Right lobe of liver (tissue), 6 donors: ENCODE measurements at places on chromosomes 2 and 18. TPM values are rescaled to one million over a fixed set of nuclear protein-coding genes. Genes with fewer than 3 reads are reported as not detected.
A peak's percentile ranks its signal among the peaks of the same experiment; 100 is the strongest.

DNA sequence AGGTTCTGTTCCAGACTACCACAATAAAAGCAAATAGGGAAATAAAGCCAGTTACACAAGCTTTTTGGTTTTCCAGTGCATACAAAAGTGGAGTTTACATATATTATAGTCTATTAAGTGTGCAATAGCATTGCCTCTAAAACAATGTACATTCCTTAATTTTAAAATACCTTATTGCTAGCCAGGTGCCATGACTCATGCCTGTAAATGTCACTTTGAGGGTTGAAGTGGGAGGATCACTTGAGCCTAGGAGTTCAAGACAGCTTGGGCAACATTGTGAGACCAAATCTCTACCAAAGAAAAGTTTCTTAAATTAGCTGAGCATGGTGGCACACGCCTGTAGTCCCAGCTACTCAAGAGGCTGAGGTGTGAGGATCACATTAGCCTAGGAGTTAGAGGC, 52.9 kb upstream of the IMP4 start:
- no peaks in the 10 kb centered on the region for H3K27me3 ChIP-seq
- no peaks in the 10 kb centered on the region for H3K36me3 ChIP-seq
- no peaks in the 10 kb centered on the region for H3K4me1 ChIP-seq
- no peak for DNase-seq

DNA sequence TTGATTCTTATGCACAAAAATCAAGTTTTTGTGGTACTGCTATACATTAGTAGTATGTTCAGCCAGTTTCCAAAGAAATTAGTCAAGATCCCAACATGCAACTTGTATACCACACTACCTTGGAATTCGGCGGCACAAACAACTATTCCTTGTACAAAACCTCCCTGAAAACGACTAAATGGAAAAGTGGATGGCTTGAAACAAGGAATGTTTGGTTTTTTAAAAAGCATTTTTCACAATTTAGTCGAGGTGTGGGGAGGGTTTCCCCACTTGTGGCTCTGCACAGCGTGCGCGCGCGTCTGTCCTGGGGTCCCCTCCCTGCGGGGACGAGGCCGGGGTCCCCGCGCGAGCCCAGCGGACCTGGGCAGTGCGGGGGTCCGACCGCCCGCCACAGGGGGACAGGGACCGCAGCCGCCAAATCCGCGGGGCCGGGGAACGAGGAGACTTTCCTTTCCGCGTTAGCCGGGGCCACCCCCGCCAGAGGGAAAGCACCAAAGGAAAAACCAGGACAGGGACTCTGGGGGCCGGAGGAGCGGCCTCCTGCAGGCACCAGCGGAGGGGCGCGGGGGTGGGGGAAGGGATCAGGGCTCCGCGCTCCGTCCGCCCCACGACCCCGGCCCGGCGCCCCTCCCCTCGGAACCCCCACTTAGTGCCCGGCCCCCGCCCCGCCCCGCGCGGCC, 534 bp upstream of the SOCS6 start:
- H3K4me3 ChIP-seq: peak overlapping the region; percentile 60
- no peaks in the 10 kb centered on the region for H3K36me3 ChIP-seq
- peak; percentile 59 for DNase-seq
- peak overlapping the region; percentile 94 for H3K27ac ChIP-seq

GRCh38 chr2:46086578-46087070, 210.6 kb upstream of the EPAS1 start:
- H3K4me1 ChIP-seq: peaks cover 3% of the 10 kb centered on the region
- no peak overlapping the region for H3K27ac ChIP-seq
- no peaks in the 10 kb centered on the region for H3K27me3 ChIP-seq
- no peaks in the 10 kb centered on the region for H3K36me3 ChIP-seq

- H3K4me1 ChIP-seq: peaks cover 27% of the 10 kb centered on the region
- no peak overlapping the region for H3K27ac ChIP-seq
- H3K4me3 ChIP-seq: no peak overlapping the region
- H3K36me3 ChIP-seq: no peaks in the 10 kb centered on the region
Measured at GRCh38 chr2:65061910-65062339, 5.7 kb downstream of the CEP68 start.

The RBM45 gene
- 5.6 TPM for total RNA-seq

The SCYGR6 gene
- not detected for total RNA-seq

DNA sequence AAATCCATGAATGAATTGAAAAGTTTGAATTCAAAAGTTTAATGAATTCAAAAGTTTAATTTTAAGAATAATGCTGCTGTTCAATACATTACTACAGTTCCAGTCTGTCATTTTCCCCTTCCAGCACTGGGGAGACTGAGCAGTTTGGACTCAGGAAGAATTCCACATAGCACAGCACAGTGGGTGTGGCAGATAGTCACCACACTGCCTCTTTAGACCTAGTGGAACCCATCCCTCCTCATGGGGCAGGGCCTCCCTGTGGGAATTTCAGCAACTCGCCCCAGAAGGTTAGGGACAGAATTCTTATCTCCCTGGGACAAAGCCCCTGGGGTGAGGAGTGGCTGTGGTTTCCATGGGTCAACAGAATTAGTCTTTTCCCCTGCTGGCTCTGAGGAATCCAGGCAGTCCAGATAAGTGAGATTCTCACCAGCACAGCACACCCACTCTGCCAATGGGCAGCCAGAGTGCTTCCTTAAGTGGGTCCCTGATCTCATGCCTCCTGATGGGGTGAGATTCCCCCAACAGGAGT, 442.0 kb upstream of the SYT4 start:
- no peaks in the 10 kb centered on the region for H3K36me3 ChIP-seq
- no peak for DNase-seq
- H3K27ac ChIP-seq: no peak overlapping the region
- no peak overlapping the region for H3K4me3 ChIP-seq
- H3K27me3 ChIP-seq: no peaks in the 10 kb centered on the region
- no peaks in the 10 kb centered on the region for H3K4me1 ChIP-seq

GRCh38 chr18:78713069-78713468, 266.5 kb upstream of the SALL3 start:
- no peak overlapping the region for H3K27ac ChIP-seq
- H3K27me3 ChIP-seq: no peaks in the 10 kb centered on the region
- H3K4me3 ChIP-seq: no peak overlapping the region
- DNase-seq: no peak
- H3K36me3 ChIP-seq: no peaks in the 10 kb centered on the region

DNA sequence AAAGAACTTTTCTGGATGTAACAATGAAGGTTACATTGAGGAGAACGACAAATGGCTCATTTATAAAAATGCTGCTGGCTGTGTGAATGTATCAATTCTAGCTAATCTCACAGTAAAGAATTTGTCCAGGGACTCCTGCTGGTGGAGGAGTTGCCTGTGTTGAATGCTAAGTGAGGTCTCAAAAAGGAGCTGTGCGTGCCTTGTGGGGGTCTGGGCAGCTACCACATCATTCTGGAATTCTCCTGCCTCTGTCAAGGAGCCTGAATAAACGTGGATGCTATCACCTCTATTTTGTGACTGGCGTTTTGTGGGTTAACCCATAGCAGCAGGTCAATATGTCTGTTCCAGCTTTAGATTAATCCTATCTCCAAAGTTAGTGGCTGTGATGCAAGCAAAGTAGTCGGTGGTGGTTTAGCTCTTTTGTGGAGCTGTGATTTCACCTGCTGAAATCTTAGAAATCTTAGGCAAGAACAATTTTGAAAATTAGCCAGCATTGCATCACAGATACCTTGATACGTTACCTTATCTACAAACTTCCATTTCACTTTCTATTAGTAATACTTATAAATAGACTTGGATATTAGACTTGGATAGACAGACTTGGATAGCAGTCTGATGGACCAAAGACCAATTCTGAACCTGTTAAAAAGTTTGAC, 96.8 kb downstream of the MTCL1 start:
- no peak overlapping the region for H3K4me3 ChIP-seq
- no peaks in the 10 kb centered on the region for H3K4me1 ChIP-seq
- H3K27me3 ChIP-seq: no peaks in the 10 kb centered on the region
- no peak for DNase-seq

The CROCC2 gene
- total RNA-seq: 0.15 TPM

- H3K4me3 ChIP-seq: no peak overlapping the region
- no peak for DNase-seq
- H3K4me1 ChIP-seq: no peaks in the 10 kb centered on the region
- no peak overlapping the region for H3K27ac ChIP-seq
Measured at GRCh38 chr2:234107861-234108260, 57.4 kb downstream of the SPP2 start.

GRCh38 chr18:26618135-26618534, 69.8 kb upstream of the KCTD1 start:
- H3K4me1 ChIP-seq: no peaks in the 10 kb centered on the region
- no peak overlapping the region for H3K4me3 ChIP-seq
- no peak for DNase-seq
- no peaks in the 10 kb centered on the region for H3K36me3 ChIP-seq
- no peaks in the 10 kb centered on the region for H3K27me3 ChIP-seq
